Activated naive CD8-positive, alpha-beta T cell treated with anti-CD3 and anti-CD28 coated beads, Interleukin-2, amount 10 ng/mL, durations not matched to agents 7 days and 5 days (primary cell): ENCODE measurements at places on chromosomes 1 and 21.

DNA sequence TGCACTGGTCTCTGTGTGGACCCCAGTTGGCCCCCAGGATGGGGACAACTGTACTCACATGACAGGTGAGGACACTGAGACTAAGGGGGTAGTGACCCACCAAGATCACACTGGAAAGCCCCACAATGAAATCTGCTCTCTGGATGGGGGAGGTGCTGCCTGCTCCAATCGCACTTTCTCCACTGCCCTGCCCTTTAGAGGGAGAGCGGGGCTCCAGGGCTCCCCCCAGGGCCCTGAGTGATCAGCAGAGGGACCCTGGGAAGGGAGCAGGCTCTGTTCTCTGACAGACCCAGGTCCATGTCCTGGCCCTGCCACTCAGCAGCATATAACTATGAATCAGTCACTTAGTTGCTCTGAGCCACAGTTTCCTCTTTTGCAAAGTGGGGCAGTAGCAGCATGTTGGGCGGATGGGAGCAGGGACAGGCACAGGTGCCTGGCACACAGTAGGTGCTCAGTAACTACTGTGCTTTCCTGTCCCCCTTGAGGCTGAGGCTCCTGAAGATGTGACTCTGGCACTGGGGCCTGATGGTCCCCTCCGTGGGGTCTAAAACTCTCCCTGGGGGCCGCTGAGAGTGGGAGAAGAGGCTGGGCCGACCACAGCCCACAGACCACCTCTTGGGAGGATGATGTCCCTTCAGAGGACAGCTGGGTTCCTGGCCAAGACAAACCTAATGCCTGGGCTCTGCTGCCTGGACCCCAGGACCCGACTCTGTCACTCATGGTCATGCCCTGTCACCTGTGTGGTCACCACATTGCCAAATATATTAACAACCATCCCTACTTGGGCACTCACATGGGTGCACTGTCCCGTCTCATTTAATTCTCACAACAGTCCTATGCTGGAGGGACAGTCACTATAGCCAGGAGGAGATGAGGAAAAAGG lies 222.7 kb downstream of the PTPRU start:
- no peaks in the 10 kb centered on the region for H3K36me3 ChIP-seq
- no peak overlapping the region for H3K27ac ChIP-seq
- H3K4me1 ChIP-seq: no peaks in the 10 kb centered on the region

DNA sequence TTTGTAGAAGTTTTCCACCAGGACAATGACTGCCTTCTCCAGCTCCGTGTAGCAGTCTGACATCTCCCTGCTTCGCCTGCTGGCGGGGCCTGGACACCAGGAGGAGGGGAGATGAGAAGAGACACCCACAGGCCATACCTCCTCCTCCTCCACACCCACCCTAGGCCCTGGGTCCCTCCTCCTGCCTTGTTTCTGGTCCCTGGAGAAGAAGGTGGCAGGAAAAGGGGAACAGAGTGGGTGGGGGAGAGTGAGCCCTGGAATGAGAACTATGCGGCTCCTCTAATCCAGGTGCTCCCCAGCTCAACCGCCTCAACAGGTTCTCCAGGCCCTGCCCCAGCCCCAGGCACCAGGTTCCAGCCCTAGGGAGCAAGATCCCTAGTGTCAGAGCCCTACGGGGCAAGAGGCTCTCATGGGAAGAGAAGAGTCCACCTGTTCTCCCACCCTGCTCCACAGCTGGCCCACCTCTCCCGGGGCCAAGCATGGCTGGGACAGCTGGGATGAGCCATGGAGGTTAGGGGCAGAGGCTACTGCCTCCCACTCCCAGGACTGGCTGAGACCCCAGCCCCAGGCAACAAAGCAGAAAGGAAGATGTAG lies 4.8 kb downstream of the S100A16 start:
- no peak overlapping the region for H3K27ac ChIP-seq
- DNase-seq: no peak
- no peak overlapping the region for H3K4me3 ChIP-seq
- H3K36me3 ChIP-seq: no peaks in the 10 kb centered on the region
- H3K27me3 ChIP-seq: peaks cover 4% of the 10 kb centered on the region
- no peaks in the 10 kb centered on the region for H3K4me1 ChIP-seq

- H3K4me1 ChIP-seq: peaks cover 31% of the 10 kb centered on the region
- no peak for DNase-seq
- peaks cover 2% of the 10 kb centered on the region for H3K36me3 ChIP-seq
- no peak overlapping the region for H3K4me3 ChIP-seq
These were observed 15.7 kb upstream of the HLCS start for GRCh38 chr21:36981977-36982700.

GRCh38 chr1:168373869-168374268 lies 93.2 kb downstream of the TBX19 start:
- H3K36me3 ChIP-seq: no peaks in the 10 kb centered on the region
- H3K4me1 ChIP-seq: no peaks in the 10 kb centered on the region
- peaks cover 11% of the 10 kb centered on the region for H3K27me3 ChIP-seq
- DNase-seq: no peak

- H3K27me3 ChIP-seq: no peaks in the 10 kb centered on the region
- no peak for DNase-seq
- no peaks in the 10 kb centered on the region for H3K4me1 ChIP-seq
- H3K4me3 ChIP-seq: no peak overlapping the region
These were observed 90.9 kb downstream of the SLC30A10 start for GRCh38 chr1:219837274-219837993.

DNA sequence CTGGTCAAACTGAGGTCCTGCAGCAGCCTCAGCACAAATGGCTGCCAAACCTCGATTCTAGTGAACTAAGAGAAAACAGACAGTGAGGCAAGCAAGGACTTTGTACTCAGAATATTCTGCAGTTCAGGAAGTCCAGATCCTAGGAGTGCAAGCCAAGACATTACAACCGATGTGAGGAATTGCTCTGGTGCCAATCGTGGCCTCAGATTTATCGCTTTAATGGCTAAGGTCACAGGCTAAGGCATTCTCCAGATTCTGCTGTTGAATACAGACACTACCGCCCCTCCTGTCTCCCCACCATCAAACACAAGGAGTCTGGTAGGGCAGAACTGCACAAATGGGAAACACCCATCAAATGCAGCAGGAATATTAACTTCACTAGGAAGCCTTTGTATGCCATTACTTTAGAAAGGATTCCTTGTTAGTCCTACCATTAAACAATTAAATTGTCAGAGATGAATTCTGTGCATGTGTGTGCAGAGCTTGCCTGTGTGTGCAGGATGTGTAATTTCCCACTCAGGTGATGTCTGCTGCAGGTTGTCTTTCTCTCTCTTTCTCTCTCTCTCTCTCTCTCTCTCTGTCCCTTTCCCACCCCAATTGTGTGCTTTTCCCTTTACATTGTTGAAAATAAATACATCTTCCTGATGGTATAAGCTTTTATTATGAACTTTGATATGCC lies 9.2 kb upstream of the SERTAD4 start:
- H3K4me1 ChIP-seq: no peaks in the 10 kb centered on the region
- no peak overlapping the region for H3K4me3 ChIP-seq
- DNase-seq: no peak
- peaks cover 11% of the 10 kb centered on the region for H3K27me3 ChIP-seq
- H3K36me3 ChIP-seq: no peaks in the 10 kb centered on the region

- no peaks in the 10 kb centered on the region for H3K4me1 ChIP-seq
- no peaks in the 10 kb centered on the region for H3K36me3 ChIP-seq
- peaks cover 10% of the 10 kb centered on the region for H3K27me3 ChIP-seq
- H3K4me3 ChIP-seq: no peak overlapping the region
- no peak overlapping the region for H3K27ac ChIP-seq
- no peak for DNase-seq
These were observed 15.6 kb downstream of the B3GALT5 start for GRCh38 chr21:39628385-39628784.

DNA sequence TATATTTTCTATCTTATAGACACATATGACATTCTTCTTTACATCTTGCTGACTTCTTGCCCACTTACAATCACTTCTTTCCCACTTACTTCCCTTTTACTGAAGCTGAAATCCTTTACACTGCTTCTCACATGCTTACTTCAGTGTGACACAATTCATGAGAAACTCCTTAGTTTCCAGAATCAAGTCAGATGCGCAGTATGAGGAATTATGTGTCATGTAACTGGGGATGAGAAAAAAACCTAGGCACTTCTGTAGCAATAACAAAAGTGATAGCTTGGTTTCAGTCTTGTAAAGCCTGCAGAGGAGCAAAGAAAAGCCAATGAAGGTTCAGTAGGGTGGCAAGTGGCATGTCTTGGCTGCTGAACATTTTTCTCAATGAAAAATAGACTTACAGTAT lies 566.2 kb upstream of the RGS18 start:
- H3K27ac ChIP-seq: no peak overlapping the region
- H3K36me3 ChIP-seq: no peaks in the 10 kb centered on the region
- no peak for DNase-seq
- H3K4me3 ChIP-seq: no peak overlapping the region
- no peaks in the 10 kb centered on the region for H3K4me1 ChIP-seq

DNA sequence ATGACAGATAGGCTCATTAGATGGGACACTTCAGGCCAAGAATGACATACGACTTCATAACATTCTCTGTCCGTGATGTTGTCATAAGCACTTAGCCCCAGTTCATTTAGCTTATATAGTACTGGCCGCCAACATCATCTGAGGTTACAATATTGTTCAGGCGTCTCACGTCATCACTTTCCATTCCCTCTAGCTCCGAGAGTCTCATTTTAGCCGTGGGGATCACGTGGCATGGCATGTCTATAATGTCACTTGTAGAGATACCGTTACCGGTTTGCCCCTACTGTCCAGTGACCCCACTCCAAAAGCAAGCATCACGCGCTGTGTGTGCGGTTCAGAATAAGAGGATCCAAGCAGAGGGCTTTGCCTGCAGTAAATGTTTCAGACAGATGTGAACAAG lies 34.6 kb upstream of the HEATR1 start:
- H3K4me1 ChIP-seq: no peaks in the 10 kb centered on the region
- H3K4me3 ChIP-seq: no peak overlapping the region
- no peak overlapping the region for H3K27ac ChIP-seq
- DNase-seq: no peak
- H3K36me3 ChIP-seq: no peaks in the 10 kb centered on the region

- peak overlapping the region; percentile 85 for H3K27ac ChIP-seq
- no peaks in the 10 kb centered on the region for H3K36me3 ChIP-seq
- no peaks in the 10 kb centered on the region for H3K27me3 ChIP-seq
- H3K4me3 ChIP-seq: no peak overlapping the region
- peaks cover 16% of the 10 kb centered on the region for H3K4me1 ChIP-seq
These were observed 7.0 kb upstream of the KCNC4 start for GRCh38 chr1:110203021-110203661.

DNA sequence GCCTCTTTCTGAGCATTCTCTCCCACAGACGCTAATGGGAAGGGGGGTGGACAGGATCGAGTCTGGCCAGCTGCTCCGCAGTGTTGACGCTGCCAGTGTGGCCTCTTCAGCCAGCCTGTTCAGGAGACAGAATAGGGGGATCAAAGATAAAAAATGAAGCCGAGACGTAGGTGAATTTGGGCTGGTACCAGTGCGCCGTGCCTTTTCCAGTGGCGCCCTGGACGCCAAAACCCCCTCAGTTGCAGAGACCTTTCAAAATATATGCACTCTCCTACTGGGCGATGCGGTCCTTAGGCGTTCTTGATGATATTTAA lies 1.1 kb downstream of the TTC3 start:
- H3K4me1 ChIP-seq: peaks cover 34% of the 10 kb centered on the region
- DNase-seq: no peak
- H3K4me3 ChIP-seq: peak overlapping the region; percentile 94
- H3K36me3 ChIP-seq: peaks cover 12% of the 10 kb centered on the region

- DNase-seq: no peak
- H3K27me3 ChIP-seq: no peaks in the 10 kb centered on the region
- no peaks in the 10 kb centered on the region for H3K36me3 ChIP-seq
- peaks cover 18% of the 10 kb centered on the region for H3K4me1 ChIP-seq
These were observed 626 bp upstream of the HLCS start for GRCh38 chr21:36966821-36967768.

- H3K4me1 ChIP-seq: no peaks in the 10 kb centered on the region
- peaks cover 6% of the 10 kb centered on the region for H3K27me3 ChIP-seq
- H3K36me3 ChIP-seq: no peaks in the 10 kb centered on the region
- no peak for DNase-seq
- H3K27ac ChIP-seq: no peak overlapping the region
These were observed 44.1 kb downstream of the NGF start for GRCh38 chr1:115293899-115294298.

DNA sequence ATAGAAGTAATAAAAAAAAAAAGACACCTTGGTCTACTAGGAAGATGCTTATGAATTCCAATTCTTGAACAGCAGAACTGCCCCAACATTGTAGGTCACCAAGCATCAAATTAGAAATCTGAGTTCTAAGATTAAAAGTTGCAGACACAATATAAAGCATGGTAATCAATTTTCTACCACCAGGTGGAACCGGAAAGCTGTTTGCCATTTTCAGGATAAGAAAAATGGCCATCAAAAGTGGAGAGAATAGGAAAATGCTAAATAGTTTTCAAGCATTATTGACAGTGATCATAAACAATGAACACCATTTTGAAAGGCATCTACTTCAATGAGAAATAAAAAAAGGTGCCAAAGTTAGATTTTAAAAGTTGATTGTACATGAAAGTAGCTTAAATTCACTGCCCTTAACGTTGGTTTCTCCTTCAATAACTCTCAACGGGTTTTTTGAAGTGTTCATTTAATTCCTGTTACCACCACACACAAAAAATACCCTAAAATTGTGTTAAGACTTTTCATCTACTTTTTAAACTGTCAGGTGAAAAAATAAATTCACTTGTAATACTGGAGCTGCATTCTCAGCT lies 252.9 kb downstream of the KCNT2 start:
- DNase-seq: no peak
- H3K27ac ChIP-seq: no peak overlapping the region
- no peaks in the 10 kb centered on the region for H3K27me3 ChIP-seq
- H3K4me3 ChIP-seq: no peak overlapping the region
- H3K4me1 ChIP-seq: no peaks in the 10 kb centered on the region

DNA sequence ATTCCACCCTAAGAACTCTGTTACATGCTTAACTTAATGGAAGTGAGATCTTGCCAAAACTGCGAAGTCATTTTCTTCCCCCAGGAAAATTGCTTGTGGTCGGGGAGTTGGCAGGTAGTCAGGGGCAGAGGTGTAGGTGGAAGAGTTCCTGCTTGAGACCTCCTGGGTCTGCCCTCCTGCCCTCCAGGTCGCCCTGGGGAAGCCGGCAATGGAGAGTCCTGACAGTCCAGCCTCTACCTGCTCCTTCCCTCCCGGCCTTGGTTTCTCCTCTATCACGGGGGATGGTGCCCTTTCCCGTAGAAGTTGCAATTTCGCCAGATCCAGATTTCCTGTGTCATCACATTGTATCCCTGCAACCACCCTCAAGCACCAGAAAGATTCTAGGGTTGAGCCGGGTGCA lies 463.8 kb downstream of the MATN1 start:
- no peaks in the 10 kb centered on the region for H3K4me1 ChIP-seq
- no peak overlapping the region for H3K4me3 ChIP-seq
- H3K27ac ChIP-seq: no peak overlapping the region
- no peak for DNase-seq
